ENCODE measurements at places on chromosomes 16 and 17. TPM values are rescaled to one million over a fixed set of nuclear protein-coding genes. Genes with fewer than 3 reads are reported as not detected.

The SDR42E1 gene
- 11.4 TPM for total RNA-seq

The KRTAP9-8 gene
- not detected for total RNA-seq

The HS3ST6 gene
- total RNA-seq = not detected

The TBC1D3I gene
- not detected for total RNA-seq

DNA sequence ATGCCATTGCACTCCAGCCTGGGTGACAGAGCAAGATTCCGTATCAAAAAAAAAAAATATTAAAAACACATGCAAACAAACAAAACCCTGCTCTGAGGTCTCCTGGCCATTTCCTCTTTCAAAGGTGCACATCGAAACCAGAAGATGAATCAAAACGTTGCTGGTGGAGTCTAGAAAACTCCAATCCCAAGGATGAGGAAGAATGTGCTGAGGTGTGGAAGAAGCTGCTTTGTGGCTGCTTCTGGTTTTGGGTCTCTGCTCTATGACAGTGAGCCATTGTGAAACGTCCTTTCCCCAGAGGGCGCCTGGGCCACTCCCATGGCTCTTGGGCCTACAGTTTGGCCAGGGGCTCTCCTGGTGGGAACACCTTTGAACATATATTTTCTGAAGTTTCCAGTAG lies 112.6 kb downstream of the IRF8 start:
- no peak overlapping the region for H3K27ac ChIP-seq
- DNase-seq = no peak
- no peak overlapping the region for H3K4me3 ChIP-seq
- peaks cover under 1% of the 10 kb centered on the region for H3K27me3 ChIP-seq
- peaks cover 4% of the 10 kb centered on the region for H3K36me3 ChIP-seq

DNA sequence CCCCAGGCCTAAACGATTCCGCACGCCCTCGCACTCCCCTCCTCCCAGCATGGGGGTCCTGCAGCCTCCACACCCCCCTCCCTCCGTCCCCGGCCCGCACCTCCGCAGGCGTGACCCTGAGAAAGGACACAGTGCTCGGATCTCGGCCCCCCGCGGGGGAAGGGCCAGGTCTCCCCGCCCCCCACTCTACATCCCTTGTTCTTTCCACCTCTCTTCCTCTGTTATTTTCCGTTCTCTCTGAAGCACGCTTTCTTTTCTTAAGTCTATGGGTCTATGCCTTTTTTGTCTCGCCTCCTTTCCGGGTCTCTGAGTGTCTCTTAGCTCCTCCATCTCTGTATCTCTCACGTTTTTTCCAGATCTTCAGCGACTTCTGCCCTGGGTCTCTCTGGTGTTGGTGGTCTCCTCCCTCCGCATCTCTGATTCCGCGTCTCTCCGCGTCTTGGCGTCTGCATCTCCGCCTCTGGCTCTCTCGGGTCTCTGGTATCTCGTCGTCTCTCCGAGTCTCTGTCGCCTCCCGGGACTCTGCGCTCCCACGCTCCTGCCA lies 2.1 kb upstream of the HES7 start:
- peak overlapping the region; percentile 95 for H3K27ac ChIP-seq
- DNase-seq = no peak
- peak overlapping the region; percentile 85 for H3K4me3 ChIP-seq
- H3K4me1 ChIP-seq = peaks cover 42% of the 10 kb centered on the region
- H3K27me3 ChIP-seq = peaks cover 46% of the 10 kb centered on the region
- H3K36me3 ChIP-seq = peaks cover 4% of the 10 kb centered on the region

The CLEC3A gene
- not detected for total RNA-seq

GRCh38 chr17:10635290-10635689 lies 21.8 kb downstream of the MYH3 start:
- no peaks in the 10 kb centered on the region for H3K27me3 ChIP-seq
- peaks cover 5% of the 10 kb centered on the region for H3K4me1 ChIP-seq
- no peak overlapping the region for H3K27ac ChIP-seq
- peaks cover 17% of the 10 kb centered on the region for H3K36me3 ChIP-seq
- no peak overlapping the region for H3K4me3 ChIP-seq
- no peak for DNase-seq

The COL1A1 gene
- 0.78 TPM for total RNA-seq

DNA sequence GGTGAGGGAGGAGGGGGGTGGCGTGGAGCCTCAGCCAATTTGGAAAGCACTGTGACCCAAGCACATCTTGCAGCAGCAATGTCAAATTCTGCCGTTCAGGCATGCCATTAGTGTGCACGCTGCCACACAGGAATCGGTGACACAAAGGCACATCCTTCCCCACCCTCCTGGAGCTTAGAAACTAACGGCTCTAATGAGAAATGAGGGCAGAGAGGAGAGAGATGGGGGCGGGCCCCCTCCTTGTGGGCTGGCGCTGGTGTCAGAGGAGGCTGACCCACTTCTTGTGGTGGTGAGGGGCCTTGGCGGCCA lies 94.8 kb downstream of the RTN4RL1 start:
- H3K27ac ChIP-seq = no peak overlapping the region
- H3K4me1 ChIP-seq = no peaks in the 10 kb centered on the region
- no peaks in the 10 kb centered on the region for H3K27me3 ChIP-seq
- H3K4me3 ChIP-seq = no peak overlapping the region

The ZACN gene
- 3.7 TPM for total RNA-seq

Data from activated naive CD8-positive, alpha-beta T cell treated with anti-CD3 and anti-CD28 coated beads for 36 hours (primary cell).